ENCODE measurements at places on chromosomes 5 and 9.

DNA sequence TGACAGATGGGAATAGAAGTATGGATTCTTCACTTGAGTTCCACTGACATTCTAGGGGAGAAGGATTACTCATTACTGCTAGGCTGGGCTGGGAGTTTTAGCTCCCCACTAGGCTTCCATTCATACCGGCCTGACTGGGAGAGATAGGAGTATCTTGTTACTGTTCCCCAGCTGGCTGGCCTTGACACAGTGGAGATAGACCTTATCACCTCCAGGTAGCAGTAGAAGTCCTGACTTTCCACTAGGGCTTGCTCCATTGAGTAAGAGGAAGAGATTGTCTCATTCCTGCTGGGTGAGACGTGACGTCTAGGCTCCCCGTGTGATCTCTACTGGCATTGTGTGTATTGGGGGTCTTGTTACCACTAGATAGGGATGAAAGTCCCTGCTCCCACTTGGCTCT lies 156.4 kb downstream of the CACNA1B start:
- DNase-seq = no peak

DNA sequence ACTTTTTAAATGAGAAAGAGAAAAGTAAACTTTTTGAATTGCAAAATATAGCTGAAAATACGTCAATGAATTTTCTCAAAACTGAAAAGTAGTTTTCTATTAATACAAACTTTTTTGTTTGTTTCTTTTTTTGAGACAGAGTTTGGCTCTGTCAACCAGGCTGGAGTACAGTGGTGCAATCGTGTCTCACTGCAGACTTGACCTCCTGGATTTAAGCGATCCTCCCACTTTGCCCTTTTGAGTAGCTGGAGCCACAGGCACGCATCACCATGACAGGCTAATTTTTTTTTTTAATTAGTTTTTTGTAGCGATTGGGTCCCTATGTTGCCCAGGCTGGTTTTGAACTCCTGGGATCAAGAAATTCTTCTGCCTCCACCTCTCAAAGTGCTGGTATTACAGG lies 610.4 kb downstream of the ELAVL2 start:
- no peak for DNase-seq

- DNase-seq = no peak
Observed at GRCh38 chr9:96524045-96524444, 74.1 kb downstream of the HABP4 start.

GRCh38 chr5:14237317-14238086 lies 94.4 kb downstream of the TRIO start:
- peak; percentile 37 for DNase-seq

GRCh38 chr9:12604164-12604821 lies 88.9 kb upstream of the TYRP1 start:
- peak; percentile 56 for DNase-seq

GRCh38 chr5:36457511-36458270 lies 148.7 kb upstream of the SLC1A3 start:
- DNase-seq = peak; percentile 52

DNA sequence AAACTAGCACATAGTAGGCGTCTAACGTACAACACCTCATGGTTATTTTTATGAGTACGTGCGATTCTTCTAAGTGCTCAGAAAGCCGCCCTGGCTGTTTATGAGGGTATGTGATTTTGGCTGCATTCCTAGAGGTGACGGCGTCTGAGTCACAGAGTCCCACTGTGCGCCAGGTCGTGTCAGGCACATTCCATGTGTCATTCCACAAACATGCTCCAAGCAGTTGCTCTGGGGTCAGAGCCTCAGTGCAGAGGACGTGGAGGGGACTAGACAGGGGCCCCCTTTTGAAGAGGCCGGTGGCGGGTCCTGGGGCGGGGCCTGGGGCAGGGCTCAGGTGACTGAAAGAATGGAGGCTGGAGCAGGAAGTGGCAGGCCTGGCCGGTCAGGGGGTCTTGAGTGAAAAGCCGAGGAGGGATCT lies 51.9 kb downstream of the NEK6 start:
- DNase-seq = peak; percentile 98

- DNase-seq = no peak
Observed at GRCh38 chr9:29312327-29312726, 1739.0 kb upstream of the C9orf72 start.

GRCh38 chr9:117343427-117343826 lies 71.4 kb downstream of the ASTN2 start:
- peak; percentile 1 for DNase-seq

DNA sequence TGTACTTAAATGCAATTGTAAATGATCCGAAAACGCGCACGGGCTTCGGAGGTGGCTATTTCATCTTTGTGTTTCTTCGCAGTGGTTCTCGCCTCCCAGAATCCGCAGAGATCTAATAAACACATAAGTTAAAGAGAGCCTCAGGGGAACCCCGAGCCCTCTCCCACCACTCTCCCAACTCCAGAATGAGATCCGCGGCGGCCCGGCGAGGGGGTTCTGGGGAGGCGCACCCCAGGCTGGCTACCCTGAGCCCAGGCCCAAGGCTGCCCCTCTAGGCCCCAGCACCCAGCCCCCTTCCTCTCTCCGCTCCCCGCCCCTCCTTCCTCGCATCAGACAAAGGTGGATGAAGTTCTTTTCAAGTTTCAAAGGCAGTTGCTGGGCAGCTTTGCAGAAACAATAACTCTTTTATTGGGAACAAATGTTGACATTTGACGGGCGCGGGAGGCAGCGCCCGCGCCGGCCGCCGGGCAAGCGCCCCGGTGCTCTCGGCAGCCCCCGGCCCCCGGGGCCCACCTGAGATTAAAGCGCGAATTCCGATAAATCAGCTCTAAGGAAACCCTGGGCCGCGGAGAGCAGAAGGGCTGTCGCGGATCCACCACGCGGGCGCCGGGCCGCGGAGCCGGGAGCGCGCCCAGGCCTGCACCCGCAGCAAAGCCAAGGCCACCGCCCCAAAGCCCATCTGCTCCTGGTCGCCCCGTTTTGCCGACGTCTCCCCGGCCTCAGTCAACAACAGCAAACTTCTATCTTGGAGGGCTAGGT lies 8.4 kb downstream of the IRX2 start:
- DNase-seq = peak; percentile 18

DNA sequence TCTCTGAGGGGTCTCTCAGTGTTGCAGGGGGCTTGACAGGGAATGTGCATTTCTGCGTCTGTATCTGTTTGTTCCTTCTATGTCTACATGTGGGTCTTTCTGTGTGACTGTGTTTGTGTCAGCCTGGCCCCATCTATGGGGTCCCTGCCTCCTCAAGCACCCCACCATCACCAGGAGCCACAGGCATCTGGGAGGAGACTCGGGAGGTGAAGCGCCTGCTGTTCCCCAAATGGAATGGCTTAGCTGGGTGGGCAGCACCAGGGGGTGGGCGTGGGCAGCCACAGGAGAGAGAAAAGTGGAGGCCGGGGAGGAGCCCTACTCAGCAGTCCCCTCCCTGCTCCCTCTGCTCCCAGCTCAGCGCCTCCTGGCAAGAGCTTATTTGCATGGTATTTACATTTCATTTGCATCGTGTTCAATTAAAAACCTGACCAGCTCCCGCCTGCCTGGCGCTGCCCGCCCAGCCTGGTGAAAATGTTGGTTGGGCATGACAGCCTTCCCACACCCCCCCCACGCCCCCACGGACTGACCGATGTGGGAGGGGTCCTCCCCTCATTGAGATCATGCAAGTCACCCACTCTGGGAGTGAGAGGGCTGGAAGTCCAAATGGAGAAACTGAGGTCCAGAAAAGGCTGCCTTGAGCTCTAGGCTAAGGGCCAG lies 50.5 kb downstream of the CXXC5 start:
- DNase-seq = peak; percentile 90

DNA sequence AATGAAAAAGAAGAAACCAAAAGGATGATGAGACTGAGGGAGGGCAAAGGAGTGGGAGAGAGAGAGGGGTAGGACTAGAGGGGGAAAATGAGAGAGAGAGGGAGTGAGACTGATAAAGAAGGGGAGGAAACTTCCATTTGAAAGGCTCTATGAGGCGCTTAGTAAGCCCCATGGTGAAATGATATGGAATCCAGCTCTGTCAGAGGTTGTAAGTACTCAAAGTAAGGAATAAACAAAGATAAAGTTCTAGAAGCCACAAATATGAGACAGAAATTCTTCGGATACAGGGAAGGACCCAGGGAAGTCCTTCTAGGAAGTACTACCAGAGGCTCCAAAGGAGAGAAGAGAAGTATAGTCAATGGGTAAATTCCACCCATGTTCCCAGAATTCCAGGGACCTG lies 21.7 kb upstream of the VLDLR start:
- DNase-seq = no peak

- peak; percentile 47 for DNase-seq
Observed at GRCh38 chr9:8857926-8858595, 1058.5 kb upstream of the DMAC1 start.

DNA sequence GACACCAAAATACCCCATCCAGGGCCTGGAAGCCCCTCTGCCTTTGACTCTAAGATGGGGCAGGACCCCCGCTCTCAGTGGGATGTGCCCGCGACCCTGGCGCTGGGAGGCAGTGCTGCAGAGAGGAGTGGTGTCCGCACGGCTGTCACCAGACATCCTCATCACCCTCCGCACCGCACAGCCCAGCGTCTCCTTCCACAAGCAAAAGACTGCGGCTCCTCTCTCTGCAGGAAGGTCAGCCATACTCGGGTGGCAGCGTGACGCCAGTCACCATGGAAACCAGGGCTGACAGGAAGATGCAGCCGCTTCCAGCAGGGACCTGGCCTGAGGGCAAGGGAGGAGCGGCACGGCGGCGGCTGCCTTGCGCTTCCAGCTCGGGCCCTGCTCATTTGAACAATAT lies 17.1 kb upstream of the SLC6A3 start:
- DNase-seq = no peak

GRCh38 chr9:119083673-119084072 lies 285.6 kb downstream of the BRINP1 start:
- DNase-seq = no peak

DNA sequence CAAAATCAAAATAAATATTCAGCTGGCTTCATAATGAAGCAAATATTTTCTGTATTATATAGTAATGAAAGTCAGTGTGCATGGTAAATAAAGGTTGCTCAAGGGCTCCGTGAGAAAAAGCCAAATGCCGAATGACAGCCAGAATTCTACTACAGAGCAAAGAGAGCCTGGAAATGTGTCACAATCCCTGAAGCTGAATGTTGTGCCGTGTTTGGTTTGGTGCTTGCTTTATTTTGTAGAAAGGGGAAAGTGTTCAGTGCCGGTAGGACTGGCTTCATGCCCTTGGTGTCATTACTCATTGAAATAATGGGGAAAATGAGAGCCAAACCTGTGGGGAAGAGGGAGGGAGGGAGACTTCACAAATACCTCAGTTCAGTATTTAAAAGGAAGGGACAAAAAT lies 26.8 kb upstream of the ADAMTSL1 start:
- peak; percentile 29 for DNase-seq

- no peak for DNase-seq
Observed at GRCh38 chr9:115210699-115211098, 92.7 kb upstream of the TNC start.

- peak; percentile 93 for DNase-seq
Observed at GRCh38 chr5:73365301-73365853, 83.2 kb downstream of the FOXD1 start.

- DNase-seq = peak; percentile 52
Observed at GRCh38 chr5:159456722-159457465, 126.6 kb upstream of the IL12B start.

DNA sequence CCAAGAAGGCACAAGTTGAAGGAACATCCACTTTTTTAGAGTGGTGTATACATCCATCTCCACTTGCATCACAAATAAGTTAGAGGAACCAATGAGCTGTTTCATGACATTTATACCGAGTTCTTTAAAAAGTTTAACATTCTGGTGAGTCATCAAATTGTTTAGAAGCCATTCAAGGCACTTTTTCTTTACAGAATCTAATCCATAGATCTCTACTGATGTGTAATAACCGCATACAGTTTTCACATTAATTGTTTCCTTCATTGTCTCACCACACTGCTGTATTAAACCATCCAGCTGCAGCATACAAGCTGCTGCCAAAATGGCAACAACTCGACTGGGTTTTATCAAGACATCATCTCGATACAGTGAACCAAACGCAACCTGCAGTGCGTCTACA lies 744 bp downstream of the GMCL2 start:
- no peak for DNase-seq

GRCh38 chr5:81851481-81852178 lies 100.7 kb upstream of the SSBP2 start:
- peak; percentile 98 for DNase-seq

- no peak for DNase-seq
Observed at GRCh38 chr5:39381376-39381775, 17.1 kb upstream of the C9 start.
